ENCODE measurements at places on chromosomes 3 and 15.

GRCh38 chr3:149848238-149848637 lies 35.2 kb downstream of the RNF13 start:
- DNase-seq, result no peak

DNA sequence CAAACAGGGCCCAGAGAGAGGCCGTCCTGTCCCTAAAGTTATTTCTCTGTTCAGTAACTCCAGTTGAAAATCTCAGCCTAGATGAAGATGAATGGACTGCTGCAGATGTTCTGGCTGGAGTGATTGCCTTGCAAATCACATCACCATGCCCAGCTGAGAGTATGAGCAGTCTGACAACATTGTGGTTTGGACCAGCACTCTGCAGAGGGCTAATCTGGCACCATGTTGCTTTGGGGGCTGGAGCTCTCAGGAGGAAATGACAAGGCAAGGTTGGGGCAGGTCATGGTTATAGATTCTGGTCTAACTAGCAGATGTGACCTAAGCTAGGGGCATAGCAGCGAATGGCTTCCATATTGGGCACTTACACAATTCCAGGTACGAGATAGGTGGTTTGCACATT lies 314.2 kb downstream of the CLSTN2 start:
- no peak for DNase-seq

- DNase-seq, result no peak
Measured at GRCh38 chr3:104606812-104607211, 759.9 kb upstream of the ALCAM start.

GRCh38 chr3:145719114-145719513 lies 441.9 kb downstream of the PLOD2 start:
- DNase-seq, result no peak

DNA sequence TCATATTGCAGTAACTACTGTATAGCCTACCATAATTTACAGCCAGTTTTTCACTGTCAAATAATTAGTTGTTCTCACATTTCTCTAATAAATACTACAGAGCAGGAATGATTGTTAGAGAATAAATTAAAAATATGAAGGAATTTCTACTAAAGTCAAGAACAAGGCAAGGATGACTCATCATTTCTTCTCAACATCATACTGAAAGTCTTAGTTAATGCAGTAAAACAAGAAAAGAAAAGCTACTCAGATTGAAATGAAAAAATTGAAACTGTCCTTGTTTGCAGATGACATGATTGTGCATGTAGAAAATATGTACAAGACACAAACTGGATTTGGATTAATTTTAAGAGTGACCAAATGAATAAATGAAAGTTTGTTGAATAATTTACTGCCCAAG lies 608.2 kb downstream of the NSUN3 start:
- DNase-seq, result no peak

GRCh38 chr15:78220713-78221112 lies 13.7 kb downstream of the ACSBG1 start:
- no peak for DNase-seq

DNA sequence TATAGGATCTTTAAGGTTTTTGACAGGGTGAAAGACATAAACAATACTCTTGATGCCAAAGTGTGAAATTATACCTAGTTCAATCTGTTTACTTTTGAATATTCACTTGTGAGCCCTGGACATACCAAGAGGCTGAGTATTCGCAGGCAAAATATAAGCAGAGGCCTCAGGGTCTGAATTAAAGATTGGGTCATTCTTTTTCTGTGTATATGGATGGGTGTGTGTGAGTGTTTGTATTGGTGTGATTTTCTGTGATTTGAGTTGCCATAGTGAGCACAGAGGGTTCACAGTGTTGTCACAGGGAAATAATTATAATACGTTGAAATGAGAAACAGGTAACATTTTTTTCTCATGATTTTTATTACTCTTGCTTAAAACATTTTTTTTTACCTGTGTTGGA lies 770.7 kb upstream of the ALCAM start:
- no peak for DNase-seq

DNA sequence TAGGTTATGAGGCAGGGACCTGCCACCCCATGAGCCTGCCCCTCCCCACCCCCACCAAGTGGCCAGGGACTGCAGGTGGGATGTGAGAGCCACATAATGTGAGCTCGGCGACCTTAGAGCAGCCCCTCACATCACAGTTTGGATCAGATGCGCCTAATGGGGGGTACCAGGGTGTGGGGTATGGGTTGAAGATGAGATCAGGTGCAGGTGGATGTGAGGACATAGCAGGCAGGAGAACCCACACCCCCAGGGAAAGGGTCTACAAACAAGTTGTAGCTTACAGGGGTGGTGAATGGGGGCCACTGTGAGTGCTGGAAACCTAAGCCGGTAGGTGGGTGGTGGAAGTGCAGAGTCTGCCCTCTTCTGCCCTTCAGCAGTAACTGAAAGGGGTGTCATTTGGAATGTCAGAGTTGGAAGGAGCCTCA lies 94.0 kb downstream of the CORO2B start:
- no peak for DNase-seq

GRCh38 chr3:119664850-119665379 lies 4.5 kb upstream of the POPDC2 start:
- no peak for DNase-seq

DNA sequence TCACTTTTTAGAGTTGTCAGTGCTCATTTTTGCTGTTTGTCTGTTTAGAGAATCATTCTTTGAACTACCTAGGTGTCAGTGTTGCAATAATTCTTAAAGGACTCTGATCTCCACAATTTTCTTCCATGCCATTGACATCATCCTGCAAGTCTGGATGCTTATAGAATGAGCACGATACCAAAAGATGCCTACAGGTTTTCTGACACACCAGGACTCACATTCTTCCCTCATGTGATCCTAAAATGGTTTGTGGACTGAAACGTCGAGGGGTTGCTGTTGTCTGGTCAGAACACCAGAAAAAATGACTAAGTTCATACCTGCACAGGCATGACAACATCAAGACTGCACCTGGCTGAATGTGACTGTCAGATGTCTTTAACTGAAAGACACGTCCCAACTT lies 95.9 kb downstream of the SEMA5B start:
- no peak for DNase-seq

- no peak for DNase-seq
Measured at GRCh38 chr3:64046592-64046991, 23.3 kb upstream of the PSMD6 start.

- DNase-seq, result no peak
Measured at GRCh38 chr15:74387141-74387541, 19.7 kb upstream of the CYP11A1 start.

- DNase-seq, result no peak
Measured at GRCh38 chr3:114998971-114999579, 148.0 kb downstream of the ZBTB20 start.

- no peak for DNase-seq
Measured at GRCh38 chr3:184140436-184140835, 5.3 kb downstream of the EIF2B5 start.

GRCh38 chr3:3184876-3185275 lies 5.4 kb upstream of the CRBN start:
- no peak for DNase-seq
